ENCODE measurements at places on chromosomes 16 and 17. TPM values are rescaled to one million over a fixed set of nuclear protein-coding genes. Genes with fewer than 3 reads are reported as not detected.
A peak's percentile ranks its signal among the peaks of the same experiment; 100 is the strongest.

GRCh38 chr17:38508954-38509771 is 80.9 kb downstream of the ARHGAP23 start:
- DNase-seq: peak; percentile 83

DNA sequence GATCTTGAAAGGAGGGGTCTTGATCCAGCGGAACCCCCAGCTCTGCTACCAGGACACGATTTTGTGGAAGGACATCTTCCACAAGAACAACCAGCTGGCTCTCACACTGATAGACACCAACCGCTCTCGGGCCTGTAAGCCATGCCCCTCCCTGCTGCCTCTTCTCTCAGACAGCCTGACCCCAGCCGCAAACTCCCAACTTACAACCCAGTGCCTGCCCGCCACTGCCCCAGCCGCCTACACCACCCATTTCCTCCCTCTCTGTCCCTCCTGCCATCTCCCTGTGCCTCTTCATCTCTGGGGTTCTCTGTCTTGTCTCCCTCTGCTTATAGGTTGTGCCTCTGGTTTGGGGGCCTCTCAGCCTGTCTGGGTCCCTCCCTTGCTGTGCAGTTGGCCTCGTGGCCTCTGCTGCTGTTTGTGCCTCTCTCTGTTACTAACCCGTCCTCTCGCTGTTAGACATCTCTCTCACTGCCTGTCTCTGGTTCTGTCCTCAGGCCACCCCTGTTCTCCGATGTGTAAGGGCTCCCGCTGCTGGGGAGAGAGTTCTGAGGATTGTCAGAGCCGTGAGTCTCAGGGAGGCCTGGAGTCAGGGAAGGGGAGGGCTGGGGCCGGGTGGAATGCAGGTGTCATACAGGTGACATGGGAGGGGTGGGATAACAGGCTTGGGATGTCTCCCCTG is 9.6 kb downstream of the ERBB2 start:
- DNase-seq: no peak

- DNase-seq: no peak
Observed at GRCh38 chr16:84712801-84713775, 13.3 kb downstream of the USP10 start.

DNA sequence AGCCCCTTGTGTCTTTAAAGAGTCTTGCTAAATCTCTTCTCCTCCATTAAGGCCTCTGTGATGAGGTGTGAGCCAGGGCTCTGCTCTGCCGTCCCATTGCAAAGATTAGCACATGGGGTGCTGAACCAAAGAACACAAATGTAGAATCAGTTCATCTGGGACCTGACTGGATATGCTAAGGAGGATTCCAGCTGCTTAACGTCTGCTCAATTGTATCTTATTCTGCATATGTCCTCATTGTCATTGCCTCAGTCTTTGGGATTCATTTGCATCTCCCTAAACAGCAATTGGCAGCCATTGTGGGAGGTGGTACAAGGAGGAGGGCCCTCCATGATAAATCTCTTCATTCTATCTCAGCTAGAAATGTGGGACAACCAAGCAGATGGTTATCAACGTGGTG is 106.3 kb upstream of the ADAMTS18 start:
- DNase-seq: no peak

GRCh38 chr16:2189252-2189893 is 7.0 kb downstream of the CASKIN1 start:
- DNase-seq: no peak

The ACE gene
- 5.4 TPM for total RNA-seq

The ZNF598 gene
- 17.2 TPM for total RNA-seq

The BAIAP3 gene
- 3.7 TPM for total RNA-seq
